Right renal cortex interstitium (tissue), 3 donors: ENCODE measurements at places on chromosomes 5 and 9. TPM values are rescaled to one million over a fixed set of nuclear protein-coding genes. Genes with fewer than 3 reads are reported as not detected.

DNA sequence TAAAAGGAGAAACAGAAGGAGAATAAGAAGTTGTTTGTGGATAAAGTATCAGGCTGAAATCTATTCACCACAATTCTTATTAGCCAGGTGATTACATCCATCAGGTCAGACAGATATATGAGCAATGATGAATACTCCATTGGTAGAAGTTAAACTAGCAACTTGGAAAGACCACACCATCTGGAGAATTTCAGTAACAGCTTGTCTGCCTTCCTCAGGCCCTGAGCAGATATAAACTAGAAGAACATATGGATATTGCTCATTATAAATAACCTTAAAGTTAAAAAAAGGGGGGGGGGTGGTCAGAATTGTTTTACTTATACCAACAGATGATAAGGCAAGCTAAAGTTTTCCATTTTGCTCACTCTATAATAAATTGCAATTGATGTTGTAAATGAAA lies 10.4 kb downstream of the DAB2 start:
- DNase-seq, result no peak

The KIAA0825 gene
- polyA plus RNA-seq, result 4.0 TPM

The PROB1 gene
- polyA plus RNA-seq, result 2.0 TPM

DNA sequence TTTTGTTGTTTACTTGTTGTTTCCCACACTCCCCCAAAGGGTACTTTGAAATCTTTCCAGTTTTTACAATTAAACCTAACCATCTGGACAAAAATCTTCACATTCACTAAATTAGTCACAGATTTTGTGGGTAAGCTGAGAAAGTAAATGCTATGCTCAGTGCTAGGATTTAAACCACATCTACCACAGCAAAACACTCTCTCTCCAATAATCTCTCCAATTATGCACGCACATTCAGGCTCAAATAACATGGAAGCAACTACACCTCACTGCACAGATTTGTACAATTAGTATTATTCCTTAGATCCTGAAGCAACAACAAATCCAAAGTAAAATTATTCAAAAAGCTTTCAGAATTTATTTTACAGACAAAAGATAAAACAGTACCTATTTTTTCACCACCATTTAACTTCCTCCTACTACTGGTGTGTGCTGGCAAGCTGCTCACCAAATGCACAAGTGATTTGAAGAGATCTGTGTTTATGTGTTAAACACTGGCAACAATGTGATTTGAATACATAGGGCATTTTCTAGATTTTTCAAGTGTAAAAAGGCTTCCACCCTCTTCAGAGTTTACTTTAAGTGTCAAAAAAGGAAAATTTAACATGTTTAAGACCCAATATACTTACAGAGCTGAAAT lies 16.6 kb downstream of the ZNF608 start:
- DNase-seq, result no peak

DNA sequence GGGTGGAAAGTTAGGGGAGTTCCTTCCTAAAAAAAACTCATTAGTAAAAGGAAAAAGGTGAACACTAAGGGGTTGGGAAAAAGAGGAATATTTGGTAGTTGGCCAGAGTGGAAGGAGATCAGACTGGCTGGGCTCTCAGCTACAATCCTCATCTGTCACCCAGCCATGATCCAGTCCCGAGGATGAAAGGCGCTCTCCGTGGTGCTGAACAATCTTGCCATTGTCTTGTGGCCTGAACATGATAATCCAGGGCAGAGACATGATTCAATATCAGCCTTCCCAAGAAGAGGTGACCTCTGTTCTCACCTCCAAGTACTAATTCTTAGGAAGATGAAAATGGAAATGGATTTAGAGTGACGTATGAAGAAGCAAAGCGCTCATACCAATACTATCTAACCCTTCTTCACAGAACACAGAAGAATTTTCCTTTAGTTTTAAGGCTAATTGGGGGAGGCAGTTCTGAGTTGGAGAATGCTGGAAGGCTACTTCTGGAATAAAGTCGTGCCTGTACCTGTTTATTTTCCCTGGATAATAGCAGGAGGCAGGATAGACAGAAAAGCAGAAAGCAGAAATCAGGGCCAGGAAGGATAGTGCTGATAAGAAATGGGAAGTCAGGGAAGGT lies 36.6 kb upstream of the MYORG start:
- DNase-seq, result peak; percentile 71

- no peak for DNase-seq
These were observed 43.9 kb upstream of the TEX48 start for GRCh38 chr9:114725930-114726329.

- no peak for DNase-seq
These were observed 1058.5 kb upstream of the DMAC1 start for GRCh38 chr9:8857926-8858595.

The PTGS1 gene
- polyA plus RNA-seq, result 6.3 TPM

DNA sequence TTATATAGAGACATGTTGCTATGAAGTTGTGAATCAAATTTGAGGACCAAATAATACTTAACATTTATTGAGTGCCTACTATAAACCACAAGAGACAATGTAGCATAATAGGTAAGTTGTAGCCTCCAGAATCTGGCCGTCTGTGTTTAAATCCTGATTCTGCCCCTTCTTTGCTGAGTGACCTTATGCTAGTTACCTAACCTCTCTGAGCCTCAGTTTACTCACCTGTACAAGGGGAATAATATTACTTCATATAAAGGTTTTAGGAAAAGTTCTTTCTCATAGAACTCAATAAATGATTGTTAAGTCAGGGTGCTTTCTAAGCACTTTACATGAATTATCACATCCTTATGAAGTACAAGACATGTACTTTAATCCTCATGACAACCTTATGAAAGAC lies 120.6 kb downstream of the NDUFS4 start:
- no peak for DNase-seq

The SPATA31E1 gene
- not detected for polyA plus RNA-seq

The PCDHGA7 gene
- polyA plus RNA-seq, result 2.2 TPM

The INSL4 gene
- polyA plus RNA-seq, result not detected

DNA sequence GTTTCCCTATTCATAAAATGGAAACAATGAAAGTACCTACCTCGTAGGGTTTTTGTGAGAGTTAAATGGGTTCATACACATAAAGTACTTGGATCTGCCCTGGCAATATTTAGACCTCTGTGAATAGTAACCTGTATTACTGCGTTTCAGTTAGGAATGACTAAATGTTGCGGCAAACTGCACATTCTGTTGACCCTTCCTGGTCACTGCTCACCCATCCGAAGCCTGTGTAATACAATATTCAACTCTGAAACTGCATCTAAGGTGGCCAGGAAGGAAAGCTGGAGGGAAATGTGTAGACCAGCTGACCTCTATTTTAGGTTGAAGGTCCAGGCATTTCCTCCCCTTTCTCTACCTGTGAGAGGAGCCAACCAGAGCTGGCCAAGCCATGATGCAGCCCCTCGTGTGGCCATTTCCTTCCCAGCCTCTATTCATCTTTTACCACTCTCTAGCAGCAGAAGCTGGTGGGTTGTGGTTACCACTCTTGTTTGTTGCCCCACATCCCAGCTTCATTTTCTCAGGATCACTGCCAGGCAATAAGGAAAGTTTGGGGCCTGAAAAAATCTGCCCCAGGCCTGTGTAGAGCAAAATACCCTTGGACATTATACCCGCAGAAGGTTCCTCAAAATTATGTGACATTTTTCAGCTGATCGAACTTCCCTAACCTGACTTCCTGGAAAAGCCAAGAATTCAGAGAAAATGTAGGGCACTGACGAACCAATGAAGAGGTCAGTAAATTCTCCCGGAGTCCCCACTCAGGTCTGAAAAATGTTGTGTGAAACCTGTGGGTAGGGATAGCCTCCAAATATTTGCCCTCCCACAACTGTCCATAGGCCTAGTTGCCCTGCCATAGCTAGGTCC lies 20.5 kb upstream of the PDCD1LG2 start:
- DNase-seq, result no peak

The KIF20A gene
- 47.0 TPM for polyA plus RNA-seq

GRCh38 chr5:38290028-38290653 lies 31.8 kb downstream of the EGFLAM start:
- DNase-seq, result no peak

The SPATA31A3 gene
- polyA plus RNA-seq, result not detected

GRCh38 chr5:134145779-134146581 lies 30.8 kb downstream of the SKP1 start:
- DNase-seq, result peak; percentile 50

The ZDHHC11 gene
- polyA plus RNA-seq, result 4.2 TPM

DNA sequence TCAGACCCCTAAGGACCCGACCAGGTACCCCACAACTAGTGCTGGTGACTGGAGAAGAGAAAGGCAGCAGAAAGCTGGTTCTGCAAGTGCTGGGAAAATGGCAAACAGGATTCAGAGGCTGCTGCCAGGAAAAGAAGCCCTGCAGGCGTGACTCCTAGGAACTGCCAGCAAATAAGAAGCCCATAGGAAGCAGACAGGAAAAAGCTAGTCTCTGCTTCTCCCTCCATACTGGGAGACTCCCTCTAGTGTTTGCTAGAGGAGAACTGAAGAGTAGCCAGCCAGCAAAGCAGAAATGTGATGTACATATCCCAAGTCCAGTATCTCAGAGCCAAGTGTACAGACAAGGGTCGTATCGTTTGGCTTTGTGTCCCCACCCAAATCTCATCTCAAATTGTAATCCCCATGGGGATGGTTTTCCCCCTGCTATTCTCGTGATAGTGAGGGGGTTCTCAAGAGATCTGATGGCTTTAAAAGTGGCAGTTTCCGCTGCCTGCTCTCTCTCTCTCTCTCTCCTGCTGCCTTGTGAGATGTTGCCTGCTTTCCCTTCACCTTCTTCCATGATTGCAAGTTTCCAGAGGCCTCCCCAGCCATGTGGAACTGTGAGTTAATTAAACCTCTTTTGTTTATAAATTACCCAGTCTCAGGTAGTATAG lies 38.1 kb upstream of the TUSC1 start:
- peak; percentile 27 for DNase-seq

DNA sequence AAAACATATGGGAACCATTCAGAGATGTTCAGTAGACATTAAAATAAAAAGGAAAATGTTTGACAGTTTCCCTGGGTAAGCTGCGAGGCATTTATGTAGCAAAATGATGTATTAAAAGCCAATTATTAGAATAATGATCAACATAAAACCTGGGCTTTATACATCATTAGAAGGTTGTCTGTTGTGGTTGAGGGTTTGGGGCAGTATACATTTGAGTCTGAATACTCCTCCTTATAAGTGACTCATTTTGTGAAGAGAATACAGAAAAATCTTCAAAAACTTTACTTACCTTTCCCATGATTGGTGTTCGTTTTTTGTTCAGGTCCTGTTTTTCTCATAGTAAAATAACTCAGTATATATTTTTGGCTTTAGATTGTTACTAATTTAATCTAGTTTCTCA lies 119.5 kb downstream of the ZCCHC7 start:
- DNase-seq, result no peak

GRCh38 chr9:124010665-124011321 lies 775 bp upstream of the LHX2 start:
- DNase-seq, result no peak

The OGN gene
- 55.2 TPM for polyA plus RNA-seq

The SLC6A7 gene
- polyA plus RNA-seq, result not detected

The DAB2 gene
- 204 TPM for polyA plus RNA-seq

GRCh38 chr9:99748266-99748665 lies 73.4 kb upstream of the NR4A3 start:
- no peak for DNase-seq

DNA sequence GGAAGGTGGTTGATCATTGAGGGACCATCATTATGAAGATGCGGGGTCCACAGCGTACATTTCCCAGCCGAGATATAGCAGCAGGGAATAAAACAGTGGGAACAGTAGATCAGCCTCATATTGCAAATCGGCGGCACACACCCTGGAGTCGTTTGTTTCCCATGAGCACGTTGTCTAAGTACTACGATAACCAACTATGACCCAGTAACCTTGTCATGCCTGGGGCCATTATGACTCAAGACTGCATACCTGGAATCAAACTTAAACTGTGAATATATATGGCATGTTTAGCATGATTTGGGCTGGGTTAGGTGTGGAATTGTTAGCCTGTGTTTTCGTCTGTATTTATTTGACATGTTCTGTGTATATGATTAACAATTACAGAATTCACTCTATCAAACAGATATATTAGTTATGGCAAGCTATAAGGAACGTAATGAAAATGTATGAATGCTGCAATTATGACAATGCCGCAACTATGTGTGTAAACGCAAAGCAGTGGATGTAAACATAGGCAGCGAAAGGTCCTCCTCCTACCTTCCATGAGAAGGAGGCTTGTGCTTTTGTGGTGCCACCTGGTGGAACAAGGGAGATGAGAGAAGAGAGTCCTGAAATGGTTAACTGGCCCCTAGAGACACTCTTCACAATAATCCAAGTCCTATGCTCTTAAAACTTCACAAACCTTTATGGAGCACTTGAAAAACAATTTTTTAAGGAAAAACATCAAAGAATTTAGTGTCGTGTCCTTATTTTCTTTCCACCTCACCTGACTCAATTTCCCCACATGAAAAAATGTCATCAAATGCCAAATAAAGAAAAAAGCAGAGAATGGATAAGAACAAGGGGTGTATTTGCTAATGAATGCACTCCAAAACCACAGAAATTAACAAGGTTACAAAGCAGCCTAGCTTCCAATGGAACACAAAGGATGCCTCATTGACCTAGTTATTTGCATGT lies 47.1 kb downstream of the SEMA5A start:
- no peak for DNase-seq

GRCh38 chr5:2519153-2519552 lies 232.3 kb downstream of the IRX2 start:
- no peak for DNase-seq

GRCh38 chr5:43603344-43604217 lies 601 bp downstream of the NNT start:
- DNase-seq, result peak; percentile 20

The ZNF618 gene
- polyA plus RNA-seq, result 39.7 TPM

- no peak for DNase-seq
These were observed 31.7 kb downstream of the IL33 start for GRCh38 chr9:6247266-6247665.

DNA sequence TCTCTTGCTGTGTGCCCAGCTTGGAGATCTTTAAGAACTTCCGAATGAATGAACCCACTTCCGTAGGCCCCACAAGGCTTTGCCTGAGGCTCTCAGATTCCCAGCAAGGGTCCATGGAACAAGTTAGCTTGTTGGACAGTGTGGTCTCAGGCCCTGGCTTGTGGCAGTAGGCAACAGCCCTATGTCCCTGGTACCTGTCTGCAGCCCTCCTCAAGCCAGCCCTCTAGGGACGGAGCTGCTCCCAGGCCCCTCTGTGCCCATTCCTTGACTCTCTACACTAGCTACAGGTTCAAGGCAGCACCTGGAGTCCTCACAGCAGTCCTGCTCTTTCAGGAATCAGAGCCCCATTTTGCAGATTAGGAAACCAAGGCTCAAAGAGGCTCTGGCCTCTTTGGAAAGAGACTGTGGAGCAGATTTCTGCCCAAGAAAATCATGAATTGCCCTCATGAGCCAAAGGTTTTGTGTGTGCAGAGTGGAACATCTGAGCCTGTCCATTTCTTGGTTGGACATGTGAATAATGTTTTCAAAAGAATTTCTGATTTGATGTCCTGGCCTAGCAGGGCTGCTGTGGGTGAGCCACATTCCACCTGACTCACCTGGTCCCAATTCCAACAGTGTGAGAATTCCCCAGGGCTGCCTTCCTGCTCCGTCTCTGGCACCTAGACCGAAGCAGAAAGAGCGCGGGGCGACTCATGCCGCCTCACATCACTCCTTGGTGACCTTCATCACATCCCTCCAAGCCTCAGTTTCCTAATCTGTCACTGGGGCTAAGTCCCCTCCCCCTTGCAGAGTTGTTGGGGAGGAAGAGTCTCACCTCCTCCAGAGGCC lies 131.7 kb downstream of the BARX1 start:
- DNase-seq, result no peak
